Kidney (tissue), 22 donors: ENCODE measurements at places on chromosomes 5 and 9. TPM values are rescaled to one million over a fixed set of nuclear protein-coding genes. Genes with fewer than 3 reads are reported as not detected.
A peak's percentile ranks its signal among the peaks of the same experiment; 100 is the strongest.

LRRC19 gene
- total RNA-seq = 14.8 TPM

DNA sequence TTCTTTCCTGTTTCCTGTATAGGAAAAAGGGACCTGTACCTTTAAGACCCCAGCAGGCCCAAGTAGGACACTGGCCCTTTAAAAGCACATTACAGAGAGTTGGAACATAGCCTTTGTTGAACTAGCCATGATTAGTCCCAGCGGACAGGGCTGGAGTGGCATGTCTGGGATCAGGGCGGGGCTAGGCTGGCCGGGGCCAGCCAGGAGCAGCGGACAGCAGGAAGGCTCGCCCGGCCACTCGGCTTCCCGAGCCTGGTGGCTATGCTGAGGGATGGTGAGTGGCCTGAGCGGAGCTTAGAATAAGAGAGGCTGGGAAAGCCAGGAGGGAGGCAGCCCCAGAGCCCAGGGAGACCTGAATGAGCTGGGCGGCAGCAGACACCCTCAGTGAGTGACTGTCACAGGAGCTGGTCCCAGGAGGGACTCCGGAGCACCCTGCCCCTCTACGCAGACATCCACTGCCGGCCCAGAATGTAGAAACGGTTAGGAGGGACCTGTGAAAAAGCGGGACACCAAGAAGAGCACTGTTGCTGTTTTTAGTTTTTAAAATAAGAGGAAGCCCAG is 92.1 kb downstream of the DAB2IP start:
- H3K4me1 ChIP-seq = peaks cover 4% of the 10 kb centered on the region
- peak; percentile 92 for DNase-seq
- H3K27me3 ChIP-seq = no peaks in the 10 kb centered on the region
- H3K27ac ChIP-seq = peak overlapping the region; percentile 96

DNA sequence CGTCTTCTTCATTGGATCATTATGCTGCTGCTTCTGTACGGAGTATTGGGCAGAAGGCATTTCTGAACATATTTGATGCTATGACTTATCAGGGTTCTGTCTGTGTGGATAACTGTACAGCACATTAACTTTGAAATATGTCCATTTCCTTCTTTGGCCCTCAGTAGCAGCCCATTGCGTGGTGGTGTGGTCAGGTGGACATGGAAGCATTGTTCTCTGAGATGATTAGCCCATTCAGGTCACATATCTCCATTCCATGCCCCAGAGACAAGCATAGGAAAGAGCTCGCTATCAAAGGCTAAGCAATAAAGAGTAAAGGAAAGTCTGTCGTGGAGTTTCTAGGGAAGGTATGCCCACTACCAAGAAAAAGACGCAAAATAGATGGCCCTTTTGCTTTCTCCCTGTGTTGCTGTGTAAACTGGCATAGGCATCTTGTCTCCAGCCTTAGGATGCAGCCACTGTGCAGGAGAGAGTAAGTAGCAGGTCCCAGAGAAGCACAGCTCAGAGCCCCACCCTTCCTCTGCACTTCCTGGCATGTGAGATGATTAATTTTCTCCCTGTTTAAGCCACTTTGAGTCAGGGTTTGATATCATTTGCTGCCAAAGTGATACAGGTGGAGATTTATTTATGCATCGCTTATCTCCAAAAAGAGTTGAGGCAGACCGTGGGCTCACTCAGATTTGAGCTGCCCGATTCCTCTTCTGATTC is 221.9 kb downstream of the PDZD2 start:
- no peaks in the 10 kb centered on the region for H3K4me1 ChIP-seq
- no peak overlapping the region for H3K4me3 ChIP-seq
- no peaks in the 10 kb centered on the region for H3K27me3 ChIP-seq
- H3K27ac ChIP-seq = no peak overlapping the region
- DNase-seq = no peak

- no peaks in the 10 kb centered on the region for H3K27me3 ChIP-seq
These were observed 89.4 kb downstream of the UHRF2 start for GRCh38 chr9:6502399-6502798.

GBGT1 gene
- total RNA-seq = 21.6 TPM

DNAJB5 gene
- total RNA-seq = 10.6 TPM

BRD3OS gene
- 24.4 TPM for total RNA-seq

GRCh38 chr5:172919525-172920446 is 39.4 kb upstream of the RPL26L1 start:
- DNase-seq = no peak
- no peak overlapping the region for H3K4me3 ChIP-seq
- H3K27me3 ChIP-seq = no peaks in the 10 kb centered on the region
- no peaks in the 10 kb centered on the region for H3K4me1 ChIP-seq
- no peaks in the 10 kb centered on the region for H3K36me3 ChIP-seq
- no peak overlapping the region for H3K27ac ChIP-seq

- no peak for DNase-seq
- no peak overlapping the region for H3K4me3 ChIP-seq
- H3K27me3 ChIP-seq = no peaks in the 10 kb centered on the region
These were observed 300.6 kb upstream of the EDIL3 start for GRCh38 chr5:84685121-84685894.

GRCh38 chr5:94702729-94703128 is 84.3 kb downstream of the SLF1 start:
- no peaks in the 10 kb centered on the region for H3K27me3 ChIP-seq
- no peaks in the 10 kb centered on the region for H3K36me3 ChIP-seq
- no peak overlapping the region for H3K27ac ChIP-seq
- H3K4me1 ChIP-seq = no peaks in the 10 kb centered on the region
- no peak for DNase-seq
